Stimulated activated CD8-positive, alpha-beta memory T cell treated with anti-CD3 and anti-CD28 coated beads, Interleukin-4, amount 100 ng/mL, for 1 hour (primary cell): ENCODE measurements at places on chromosomes 6 and 20.

GRCh38 chr6:49730251-49730650 lies 13.9 kb downstream of the CRISP3 start:
- DNase-seq = no peak

DNA sequence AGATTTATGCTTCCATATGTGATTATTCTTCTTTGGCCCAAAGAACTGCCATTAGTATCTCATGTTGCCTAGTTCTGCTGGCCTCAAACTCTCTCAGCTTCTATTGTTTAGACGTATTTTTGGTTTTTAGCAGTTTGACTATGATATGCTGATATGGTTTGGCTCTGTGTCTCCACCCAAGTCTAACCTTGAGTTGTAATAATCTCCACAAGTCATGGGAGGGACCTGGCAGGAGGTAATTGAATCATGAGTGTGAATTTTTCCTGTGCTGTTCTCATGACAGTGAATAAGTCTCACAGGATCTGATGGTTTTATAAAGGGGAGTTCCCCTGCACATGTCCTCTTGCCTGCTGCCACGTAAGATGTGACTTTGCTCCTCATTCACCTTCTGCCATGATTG lies 96.7 kb upstream of the ARG1 start:
- DNase-seq = no peak

DNA sequence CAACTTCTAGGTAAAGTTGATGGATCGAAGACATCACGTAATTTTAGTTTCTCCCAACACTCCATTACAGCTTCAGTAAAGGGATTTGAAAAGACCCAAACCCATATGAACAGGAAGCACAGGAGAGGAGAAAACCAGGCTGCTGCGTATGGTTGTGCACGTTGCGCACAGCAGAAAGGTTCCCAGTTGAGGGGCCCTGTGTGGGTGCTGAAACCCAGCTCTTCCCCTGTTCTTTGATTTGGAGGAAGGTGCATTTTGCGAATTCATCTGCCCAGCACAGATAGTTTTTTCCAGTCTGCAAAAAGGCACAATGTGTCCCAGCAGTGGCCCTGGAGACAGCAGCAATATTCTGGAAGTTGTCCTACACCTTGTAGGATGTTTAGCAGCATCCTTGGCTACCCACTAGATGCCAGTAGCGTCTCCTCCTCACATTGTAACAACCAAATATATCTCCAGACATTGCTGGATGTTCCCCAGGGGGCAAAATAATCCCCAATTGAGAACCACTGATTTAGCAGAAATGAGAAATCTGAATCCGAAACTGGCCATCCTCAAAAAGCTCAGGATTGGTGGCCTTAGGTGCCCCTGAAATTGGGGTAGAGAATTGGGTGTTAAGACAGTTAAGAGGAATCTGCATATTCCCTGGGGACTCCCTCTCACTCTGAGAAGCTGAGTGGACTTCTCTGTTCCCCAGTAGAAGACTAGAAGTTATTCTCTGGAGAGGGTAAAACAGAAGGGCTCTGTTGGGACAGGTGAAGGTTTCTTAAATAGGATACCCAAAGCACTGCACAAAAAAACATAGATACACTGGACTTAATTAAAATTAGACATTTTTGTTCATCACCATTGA lies 12.2 kb downstream of the SUN5 start:
- no peak for DNase-seq

DNA sequence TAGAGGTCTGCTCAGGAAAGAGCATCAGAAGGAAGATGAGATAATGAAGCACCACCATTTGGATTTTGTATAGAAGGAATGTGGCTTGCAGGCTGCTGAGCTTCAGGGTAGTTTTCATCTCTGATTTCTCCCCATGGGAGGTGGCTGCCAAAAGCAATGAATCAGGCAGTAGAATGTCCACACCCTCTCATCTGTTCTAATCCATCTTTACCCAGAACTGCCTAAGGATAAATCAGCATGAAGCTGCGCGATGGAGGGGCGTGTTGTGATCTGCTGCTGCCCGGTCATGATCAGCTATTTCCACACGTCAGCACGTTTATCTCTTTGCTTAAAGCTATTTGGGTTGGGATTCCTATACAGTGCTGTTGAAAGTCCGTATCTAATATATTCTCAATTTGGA lies 295.4 kb downstream of the FOXA2 start:
- DNase-seq = no peak

DNA sequence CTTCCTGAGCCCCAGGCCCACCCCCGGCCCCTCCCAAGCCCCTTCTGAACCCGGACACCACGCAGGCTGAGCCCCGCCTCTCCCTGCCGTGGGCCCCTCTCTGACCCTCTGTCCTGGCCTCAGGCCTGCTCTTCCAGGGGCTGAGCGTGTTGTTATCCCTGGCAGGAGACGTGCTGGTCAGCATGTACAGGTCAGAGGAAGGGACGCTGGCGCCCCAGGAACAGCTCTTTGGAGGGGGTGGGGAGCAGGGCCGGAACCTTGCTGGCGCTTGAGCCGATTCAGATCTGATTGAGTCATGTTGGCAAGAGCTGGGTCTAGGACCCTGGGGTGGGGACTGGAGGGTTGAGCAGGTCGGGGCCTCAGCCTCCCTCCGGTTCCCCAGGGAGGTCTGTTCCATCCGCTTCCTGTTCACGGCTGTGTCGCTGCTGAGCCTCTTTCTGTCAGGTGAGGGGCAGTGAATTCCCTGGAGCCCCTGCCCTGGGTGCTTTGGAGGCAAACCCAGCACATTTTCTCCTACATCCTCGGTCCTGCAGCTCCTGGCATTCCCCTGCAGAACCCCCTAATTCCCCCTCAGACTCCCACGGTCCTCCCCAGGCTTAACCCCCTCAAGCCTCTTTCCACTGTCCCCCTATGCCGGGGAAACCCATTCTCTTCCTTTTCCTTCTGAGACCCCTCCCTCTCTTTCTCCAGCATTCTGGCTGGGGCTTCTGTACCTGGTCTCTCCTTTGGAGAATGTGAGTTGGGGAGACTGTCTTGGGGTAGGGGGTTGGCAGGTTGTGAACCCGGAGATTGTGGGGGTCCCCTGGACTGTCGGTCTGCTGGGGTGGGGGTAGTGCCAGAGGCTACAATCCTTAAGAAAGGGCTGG lies 2.0 kb downstream of the SPAG4 start:
- no peak for DNase-seq

GRCh38 chr6:100979267-100979666 lies 98.1 kb upstream of the ASCC3 start:
- no peak for DNase-seq

DNA sequence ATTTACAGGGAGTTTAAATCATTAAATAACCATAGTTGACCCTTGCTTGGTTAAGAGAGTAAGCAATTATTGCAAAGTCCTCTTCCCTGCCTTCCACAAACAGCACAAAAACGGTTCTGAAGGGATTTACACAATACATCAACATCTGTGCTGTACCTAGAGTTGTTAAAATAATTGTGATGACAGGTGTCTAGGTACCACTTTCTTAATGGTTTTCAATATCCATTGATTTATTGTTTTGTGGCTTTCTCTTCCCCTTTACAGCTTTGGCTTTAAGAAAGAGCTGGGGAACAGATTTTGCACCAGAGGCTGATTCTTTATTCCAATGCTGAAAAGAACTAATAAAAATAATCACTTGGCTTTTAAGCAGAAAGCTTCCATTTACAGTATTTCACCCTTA lies 598 bp upstream of the SOX4 start:
- DNase-seq = no peak
